ENCODE measurements at places on chromosomes 12 and 14.

DNA sequence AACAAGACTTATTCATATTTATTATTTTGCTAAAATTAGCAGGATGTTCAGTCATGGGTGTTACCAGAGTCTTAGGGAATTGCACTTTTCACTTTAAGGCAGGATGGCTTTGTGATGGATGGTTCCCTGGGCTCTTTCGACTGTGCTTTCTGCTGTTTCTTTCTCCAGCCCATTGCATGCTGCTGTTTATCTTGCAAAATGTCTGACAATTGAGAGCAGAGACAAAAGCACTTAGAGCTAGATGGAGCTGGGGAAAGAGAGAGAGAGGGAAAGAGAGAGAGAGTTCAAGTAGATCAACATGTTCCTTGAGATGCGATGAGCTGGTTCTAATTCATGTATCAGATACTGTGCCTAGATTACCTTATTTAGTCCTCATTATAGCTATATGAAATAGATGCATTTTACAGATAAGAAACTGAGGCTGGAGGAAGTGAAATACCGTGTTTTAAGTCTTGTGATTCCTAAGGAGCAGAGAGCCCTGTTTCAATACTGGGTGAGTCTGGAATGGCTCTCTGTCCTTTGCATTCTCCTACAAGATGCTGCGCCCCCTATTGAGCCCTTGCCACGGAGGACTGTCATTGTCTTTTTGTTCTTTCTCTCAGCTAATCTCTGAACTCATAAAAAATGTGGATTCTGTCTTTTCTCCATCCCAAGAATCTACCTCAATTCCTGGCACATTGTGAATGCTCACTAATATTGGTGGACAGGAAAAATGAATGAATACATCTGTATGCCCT lies 227.9 kb downstream of the ALG10B start:
- DNase-seq, result no peak

GRCh38 chr14:72401632-72402376 lies 469.6 kb downstream of the RGS6 start:
- DNase-seq, result no peak

- DNase-seq, result no peak
Measured at GRCh38 chr12:28140404-28140803, 49.9 kb upstream of the CCDC91 start.

DNA sequence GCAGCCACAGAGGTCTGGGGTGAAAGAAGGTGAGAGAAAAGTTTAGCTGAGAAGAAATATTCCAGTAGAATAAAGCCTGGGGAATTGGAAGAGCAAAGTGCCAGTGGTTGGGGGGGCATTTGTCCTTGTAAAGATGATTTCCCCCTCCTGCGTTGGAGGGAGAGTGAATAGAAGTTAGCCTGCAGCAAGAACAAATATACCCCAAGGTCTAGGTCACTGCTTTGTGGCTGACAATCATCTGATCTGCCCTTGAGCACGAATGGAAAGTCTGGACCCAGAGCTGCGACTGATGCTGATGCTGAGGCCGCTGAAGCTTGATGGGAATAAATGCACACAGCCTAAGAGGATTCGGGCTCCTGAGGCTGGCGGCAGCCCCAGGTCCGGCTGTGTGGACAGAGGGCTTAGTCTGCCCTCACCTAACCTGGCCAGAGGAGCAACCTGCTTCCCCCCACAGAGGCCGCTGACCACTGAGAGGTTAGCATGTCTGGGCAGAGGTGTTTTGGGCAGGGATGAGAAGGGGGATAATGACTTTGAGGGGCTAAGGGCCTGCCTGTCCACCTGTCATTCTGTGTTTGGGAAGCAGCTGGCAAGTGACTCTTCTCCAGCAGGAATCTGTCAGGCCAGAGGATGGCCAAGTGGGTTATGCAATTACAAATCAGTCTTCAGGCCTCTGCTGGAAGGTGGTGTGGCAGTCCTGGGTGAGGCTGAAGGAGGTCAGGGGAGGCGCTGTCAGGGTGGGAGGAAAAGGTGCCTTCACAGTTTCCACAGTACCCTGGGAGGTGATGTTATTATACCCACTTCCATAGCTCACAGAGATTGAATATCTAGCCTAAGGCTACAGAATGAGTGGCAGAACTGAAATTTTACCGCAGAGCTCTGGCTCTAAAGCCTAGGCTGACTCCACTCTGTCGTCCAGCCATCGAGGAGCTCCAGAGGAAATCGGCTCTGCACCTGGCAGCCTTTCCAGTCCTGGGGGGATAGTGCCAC lies 11.7 kb downstream of the TUBA1C start:
- DNase-seq, result no peak

- peak; percentile 85 for DNase-seq
Measured at GRCh38 chr12:65602610-65603295, 221.5 kb upstream of the HMGA2 start.

DNA sequence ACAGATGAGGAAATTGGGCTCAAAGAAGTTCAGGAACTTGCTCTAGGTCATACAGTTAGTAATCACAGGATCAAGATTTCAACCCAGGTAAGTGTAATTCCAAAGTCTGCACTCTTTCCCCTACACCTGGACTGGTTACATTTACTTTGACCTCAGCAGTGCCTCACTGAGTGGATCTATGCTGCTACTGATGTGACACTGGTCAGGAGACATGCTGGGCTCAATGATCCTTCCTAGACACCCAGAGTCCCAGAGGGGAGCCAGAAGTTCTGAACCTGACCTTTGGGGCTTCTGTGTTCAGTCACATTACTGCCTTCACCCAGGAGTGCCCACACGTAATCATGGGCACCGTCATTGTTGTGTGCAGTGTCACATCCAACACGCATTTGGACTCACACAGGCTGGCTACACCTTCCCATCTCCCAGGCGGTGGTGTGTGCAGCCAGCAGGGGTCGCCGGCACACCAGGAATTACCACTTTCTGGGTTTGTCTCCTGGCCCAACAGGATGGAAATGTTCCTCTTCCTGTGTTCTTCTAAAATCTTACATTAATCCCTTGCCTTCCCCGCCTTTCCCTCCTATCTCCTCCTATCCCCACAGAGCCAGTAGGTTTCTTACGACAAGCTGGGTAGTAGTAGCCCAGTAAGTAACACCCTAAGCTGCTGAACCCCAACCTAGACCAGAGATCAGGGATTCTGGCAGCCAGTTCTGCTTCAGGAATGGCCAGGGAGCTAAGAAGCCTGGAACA lies 25.6 kb downstream of the CALCOCO1 start:
- peak; percentile 34 for DNase-seq

- DNase-seq, result no peak
Measured at GRCh38 chr14:89531661-89532335, 114.8 kb upstream of the FOXN3 start.

- no peak for DNase-seq
Measured at GRCh38 chr14:99513946-99514551, 32.8 kb downstream of the CCNK start.

DNA sequence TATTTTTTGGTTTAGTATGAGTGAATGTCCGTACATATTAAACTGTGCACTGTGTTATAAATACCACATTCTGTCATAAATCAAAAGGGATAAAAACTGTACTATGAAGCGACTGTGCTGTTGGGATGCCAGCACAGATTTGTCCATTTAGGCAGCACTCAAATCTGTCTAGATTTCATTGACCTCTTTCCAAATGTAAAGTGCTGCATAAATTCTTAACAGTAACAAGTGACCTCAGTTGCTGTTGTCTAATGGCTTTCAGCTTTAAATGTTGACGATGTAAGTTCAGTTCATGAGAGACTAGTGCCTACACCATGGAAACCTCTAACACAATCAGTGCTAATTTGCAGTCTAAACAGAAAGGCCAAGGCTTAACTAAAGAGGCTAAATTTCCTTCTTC lies 531.4 kb upstream of the LMO3 start:
- no peak for DNase-seq

DNA sequence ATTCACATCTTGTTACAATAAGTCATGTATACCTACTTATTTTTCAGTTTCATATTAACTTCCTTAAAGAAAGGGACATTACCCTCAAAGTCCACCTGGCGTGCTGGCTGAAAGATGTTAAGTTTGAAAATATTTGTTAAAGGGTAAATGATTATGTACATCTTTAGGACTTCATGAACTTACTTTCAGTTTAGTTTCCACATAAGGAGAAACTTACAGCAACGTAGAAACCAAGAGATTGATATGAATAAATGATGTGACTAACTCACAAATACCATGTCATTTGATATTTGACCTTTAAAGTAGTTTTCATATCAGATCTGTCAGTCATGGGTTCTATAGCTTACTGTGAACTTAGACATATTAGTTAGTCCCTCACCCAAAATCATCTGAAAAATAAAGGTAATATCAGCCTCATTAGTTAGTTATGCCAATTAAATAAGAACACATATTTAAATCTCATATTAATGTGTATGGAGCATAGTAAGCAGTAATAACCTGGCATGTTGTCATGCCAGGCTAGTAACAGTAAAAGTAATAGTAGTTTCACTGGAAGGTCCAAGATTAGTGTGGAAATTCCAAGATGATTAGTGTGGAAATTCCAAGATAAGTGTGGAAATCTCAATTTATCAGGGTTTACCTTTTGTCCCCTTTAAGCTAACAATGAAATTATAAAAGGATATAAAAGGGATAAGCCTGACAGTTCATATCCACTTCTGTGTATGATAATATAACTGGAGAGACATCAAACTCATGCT lies 1.9 kb upstream of the CLEC2D start:
- DNase-seq, result no peak

DNA sequence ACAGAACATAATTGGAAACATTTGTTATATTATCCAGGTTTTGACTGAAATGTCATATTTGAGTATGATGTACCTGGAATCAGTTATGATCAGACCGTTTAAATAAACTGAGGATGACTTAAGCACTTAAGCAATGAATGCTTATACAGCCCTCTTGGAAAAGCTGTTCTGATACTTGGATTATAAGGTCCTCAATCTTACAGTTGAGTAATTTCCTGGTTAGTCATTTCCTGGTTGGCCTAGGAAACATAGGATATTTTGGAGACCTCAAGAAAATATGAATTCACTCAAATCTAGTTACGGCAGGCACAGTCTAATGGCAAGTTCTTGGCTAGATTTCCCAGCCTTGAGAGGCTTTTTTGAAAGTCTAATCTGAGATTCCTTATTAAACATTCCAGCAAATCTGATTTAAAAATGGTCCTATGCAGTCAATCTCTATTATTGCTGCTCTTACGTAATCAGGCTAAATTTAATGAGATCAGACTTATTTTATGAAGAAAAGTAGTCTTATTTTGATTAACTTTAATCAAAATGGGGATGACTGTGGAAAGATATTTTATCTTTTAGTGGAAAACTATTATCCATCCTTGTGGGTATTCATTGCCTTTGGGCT lies 447.2 kb downstream of the SNAPC1 start:
- peak; percentile 4 for DNase-seq

DNA sequence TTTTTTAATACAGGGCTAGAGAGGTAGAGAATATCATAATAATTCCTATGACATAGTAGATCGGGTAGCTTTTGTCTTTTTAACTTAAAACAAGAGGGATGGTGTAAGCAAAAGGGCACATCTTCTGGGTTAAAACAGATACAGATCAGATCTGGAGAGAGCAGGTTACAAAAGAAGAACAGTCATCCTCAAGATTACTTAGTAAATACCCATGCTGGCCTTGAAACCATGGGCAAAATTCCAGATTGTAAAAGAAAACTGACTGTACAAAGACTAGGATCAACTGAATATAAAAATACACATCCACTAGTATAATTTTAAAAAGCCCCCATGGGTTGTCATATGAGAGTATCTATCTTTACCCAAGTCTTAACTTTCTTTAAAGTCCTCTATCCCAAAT lies 76.7 kb downstream of the MED13L start:
- DNase-seq, result no peak

- no peak for DNase-seq
Measured at GRCh38 chr14:95662376-95663186, 23.6 kb upstream of the TCL1B start.

DNA sequence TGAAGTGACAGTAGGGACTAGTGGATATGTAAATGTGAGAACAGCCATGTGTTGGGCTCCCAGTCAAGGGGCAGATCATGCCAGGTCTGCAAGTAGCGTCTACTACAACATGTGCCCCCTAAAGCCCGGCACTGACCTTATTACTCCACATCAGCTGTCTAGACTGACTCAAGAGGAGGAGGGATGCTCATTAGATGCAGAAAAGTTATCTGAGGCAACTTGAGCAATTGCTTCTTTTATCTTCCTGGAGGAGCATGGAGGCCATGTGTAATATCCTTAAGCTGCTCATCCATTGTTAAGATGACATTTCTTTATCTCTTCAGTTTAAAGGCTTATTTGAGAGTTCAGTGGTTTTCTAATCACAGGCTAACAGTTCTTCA lies 404.7 kb upstream of the FLRT2 start:
- DNase-seq, result no peak

- DNase-seq, result peak; percentile 26
Measured at GRCh38 chr12:85872497-85873091, 1.5 kb upstream of the NTS start.

GRCh38 chr12:38120438-38120837 lies 196.1 kb upstream of the ALG10B start:
- no peak for DNase-seq

GRCh38 chr14:70789361-70789760 lies 20.0 kb downstream of the MAP3K9 start:
- peak; percentile 16 for DNase-seq

- no peak for DNase-seq
Measured at GRCh38 chr12:50375802-50376201, 20.6 kb downstream of the FAM186A start.

DNA sequence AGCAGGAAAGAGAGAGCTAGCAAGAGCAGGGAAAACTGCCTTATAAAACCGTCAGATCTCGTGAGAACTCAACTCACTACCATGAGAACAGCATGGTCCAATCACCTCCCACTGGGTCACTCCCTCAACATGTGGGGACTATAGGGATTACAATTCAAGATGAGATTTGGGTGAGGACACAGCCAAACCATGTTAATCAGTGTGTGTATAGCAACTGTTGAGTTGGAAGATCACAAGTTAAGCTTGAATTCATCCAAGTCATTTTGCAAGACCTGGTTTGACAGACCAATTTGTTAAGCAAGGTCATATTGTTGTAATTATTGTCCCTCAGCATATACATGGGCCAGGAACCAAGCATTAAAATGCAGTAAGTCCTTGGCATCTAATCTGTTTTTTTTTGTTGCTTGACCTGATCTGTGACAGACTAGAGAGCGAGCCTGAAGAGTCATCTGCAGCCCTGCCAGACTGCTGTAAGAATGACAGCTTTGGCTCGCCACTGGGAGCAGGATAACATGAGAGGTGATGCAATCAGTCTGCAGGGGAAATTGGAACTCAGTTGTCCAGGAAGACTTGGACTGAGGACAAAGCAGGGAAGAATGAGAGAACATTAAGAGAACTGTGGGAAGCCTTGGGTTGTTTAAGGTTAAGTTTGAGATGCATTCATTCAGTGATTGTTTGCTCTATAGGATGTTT lies 297.6 kb upstream of the SEL1L start:
- no peak for DNase-seq

- peak; percentile 45 for DNase-seq
Measured at GRCh38 chr12:124441443-124442194, 125.8 kb downstream of the NCOR2 start.

DNA sequence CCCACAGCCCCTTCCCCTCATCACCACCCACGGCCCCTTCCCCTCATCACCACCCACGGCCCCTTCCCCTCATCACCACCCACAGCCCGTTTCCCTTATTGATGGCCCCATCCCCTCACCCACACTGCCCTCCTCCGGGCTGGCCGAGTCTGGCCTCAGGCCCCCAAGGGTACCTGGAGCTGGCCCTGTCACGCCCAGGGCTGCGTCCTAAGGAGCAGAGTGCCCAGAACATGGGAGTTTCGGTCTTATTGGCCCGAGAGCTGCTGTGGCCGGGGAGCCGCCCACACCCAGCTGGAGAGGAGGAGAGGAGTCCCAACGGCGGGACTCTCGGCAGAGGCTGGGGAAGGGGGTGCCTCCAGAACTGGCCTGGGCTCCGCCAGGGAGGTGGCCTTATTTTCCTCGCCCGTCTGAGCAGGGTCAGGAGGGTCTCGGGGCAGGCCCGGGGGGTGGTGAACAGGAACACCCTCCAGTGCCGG lies 182.3 kb downstream of the KIF26A start:
- DNase-seq, result no peak

Measured in RCC 7860 (cell line).